ENCODE measurements at places on chromosomes 11 and 22. TPM values are rescaled to one million over a fixed set of nuclear protein-coding genes. Genes with fewer than 3 reads are reported as not detected.

- H3K36me3 ChIP-seq, result no peaks in the 10 kb centered on the region
- no peak overlapping the region for H3K27ac ChIP-seq
- no peak overlapping the region for H3K4me3 ChIP-seq
- no peak for DNase-seq
Measured at GRCh38 chr11:106424111-106424510, 346.6 kb downstream of the AASDHPPT start.

GRCh38 chr22:39240831-39241793 lies 3.7 kb downstream of the PDGFB start:
- peaks cover 8% of the 10 kb centered on the region for H3K27me3 ChIP-seq
- no peaks in the 10 kb centered on the region for H3K36me3 ChIP-seq
- H3K4me3 ChIP-seq, result peak overlapping the region; percentile 53
- H3K4me1 ChIP-seq, result peaks cover 55% of the 10 kb centered on the region
- peak; percentile 31 for DNase-seq
- H3K27ac ChIP-seq, result peak overlapping the region; percentile 52

- no peak overlapping the region for H3K27ac ChIP-seq
- H3K27me3 ChIP-seq, result no peaks in the 10 kb centered on the region
- H3K4me3 ChIP-seq, result no peak overlapping the region
- H3K36me3 ChIP-seq, result peaks cover 21% of the 10 kb centered on the region
- peaks cover 4% of the 10 kb centered on the region for H3K4me1 ChIP-seq
Measured at GRCh38 chr22:24322522-24322921, 51.9 kb downstream of the SPECC1L start.

- no peaks in the 10 kb centered on the region for H3K36me3 ChIP-seq
- no peaks in the 10 kb centered on the region for H3K4me1 ChIP-seq
- H3K4me3 ChIP-seq, result no peak overlapping the region
- no peak for DNase-seq
Measured at GRCh38 chr11:96960476-96960875, 570.7 kb downstream of the JRKL start.

DNA sequence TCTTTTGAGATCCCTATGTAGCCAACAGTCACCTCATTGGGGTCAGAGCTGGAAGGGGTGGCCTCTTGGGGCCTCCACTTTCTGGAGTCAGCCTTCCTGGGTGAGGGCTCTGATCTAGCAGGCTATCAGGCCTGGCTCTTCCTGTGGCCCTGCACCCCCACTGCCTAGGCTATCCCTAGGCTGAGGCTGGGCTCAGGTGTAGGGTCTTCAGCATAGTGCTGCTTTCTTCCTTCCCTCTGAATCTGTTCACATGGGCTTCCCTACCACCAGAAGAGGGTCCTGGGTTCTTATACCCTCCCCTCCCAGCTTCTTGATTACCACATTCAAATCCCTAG lies 456 bp upstream of the SPI1 start:
- no peaks in the 10 kb centered on the region for H3K36me3 ChIP-seq
- H3K27ac ChIP-seq, result no peak overlapping the region
- H3K4me3 ChIP-seq, result no peak overlapping the region
- no peak for DNase-seq

- H3K27ac ChIP-seq, result no peak overlapping the region
- no peak for DNase-seq
- no peak overlapping the region for H3K4me3 ChIP-seq
Measured at GRCh38 chr11:1868636-1869291, 15.9 kb downstream of the LSP1 start.

DNA sequence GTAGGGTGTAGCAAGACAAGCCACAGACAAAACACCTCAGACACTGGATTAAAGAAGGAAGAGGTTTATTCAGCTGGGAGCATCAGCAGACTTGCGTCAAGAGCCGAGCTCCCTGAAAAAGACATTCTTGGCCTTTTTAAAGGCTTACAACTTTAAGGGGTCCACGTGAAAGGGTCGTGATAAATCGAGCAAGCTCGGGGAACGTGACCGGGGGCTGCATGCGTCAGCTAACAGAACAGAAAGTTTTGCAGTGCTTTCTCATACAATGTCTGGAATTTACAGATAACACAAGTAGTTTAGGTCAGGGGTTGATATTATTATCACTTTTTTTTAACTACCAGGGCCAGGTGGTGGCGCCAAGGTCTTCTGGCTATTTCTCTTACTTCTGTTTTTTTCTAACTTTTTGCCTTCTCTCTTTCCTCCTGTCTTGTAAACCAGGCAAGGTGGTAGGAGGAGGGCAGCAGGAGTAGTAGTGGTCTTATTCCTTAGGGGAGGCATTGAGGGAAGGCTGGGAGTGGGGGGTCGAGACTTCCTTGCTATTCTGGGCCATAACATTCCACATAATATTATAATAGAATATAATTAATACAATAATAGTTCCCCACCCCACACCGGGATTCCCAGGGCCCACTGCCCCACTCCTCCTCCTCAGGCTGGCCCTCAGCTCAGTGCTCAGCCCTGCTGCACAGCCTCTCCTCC lies 587 bp upstream of the ALDH3B1 start:
- no peak overlapping the region for H3K27ac ChIP-seq
- no peaks in the 10 kb centered on the region for H3K27me3 ChIP-seq
- H3K36me3 ChIP-seq, result no peaks in the 10 kb centered on the region
- no peak overlapping the region for H3K4me3 ChIP-seq
- H3K4me1 ChIP-seq, result no peaks in the 10 kb centered on the region

- peaks cover 40% of the 10 kb centered on the region for H3K4me1 ChIP-seq
- peak; percentile 86 for DNase-seq
- H3K4me3 ChIP-seq, result no peak overlapping the region
- H3K27ac ChIP-seq, result peak overlapping the region; percentile 77
Measured at GRCh38 chr11:118608360-118609227, 1.2 kb downstream of the PHLDB1 start.

GRCh38 chr11:29937526-29937925 lies 79.3 kb downstream of the KCNA4 start:
- H3K27ac ChIP-seq, result no peak overlapping the region
- no peaks in the 10 kb centered on the region for H3K36me3 ChIP-seq
- no peak overlapping the region for H3K4me3 ChIP-seq

DNA sequence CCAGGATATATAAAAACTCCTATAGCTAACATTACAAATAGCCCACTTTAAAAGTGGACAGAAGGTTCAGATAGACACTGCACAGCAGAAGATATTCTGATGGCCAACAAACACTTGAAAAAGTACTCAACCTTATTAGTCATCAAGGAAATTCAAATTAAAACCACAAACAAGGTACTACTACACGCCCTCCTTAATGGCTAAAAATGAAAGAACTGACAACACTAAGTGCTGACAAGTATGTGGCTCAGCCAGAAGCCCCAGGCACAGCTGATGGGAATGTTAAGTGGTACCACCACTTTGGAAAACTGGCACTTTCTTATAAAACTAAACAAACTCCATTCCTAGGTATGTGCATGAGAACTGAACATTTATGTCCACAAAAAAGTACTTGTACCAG lies 320.1 kb downstream of the TBC1D22A start:
- H3K4me3 ChIP-seq, result no peak overlapping the region
- no peaks in the 10 kb centered on the region for H3K27me3 ChIP-seq
- no peaks in the 10 kb centered on the region for H3K36me3 ChIP-seq
- DNase-seq, result no peak
- no peaks in the 10 kb centered on the region for H3K4me1 ChIP-seq

GRCh38 chr11:132072858-132073211 lies 702.4 kb downstream of the NTM start:
- H3K36me3 ChIP-seq, result no peaks in the 10 kb centered on the region
- H3K4me3 ChIP-seq, result no peak overlapping the region
- DNase-seq, result no peak

DNA sequence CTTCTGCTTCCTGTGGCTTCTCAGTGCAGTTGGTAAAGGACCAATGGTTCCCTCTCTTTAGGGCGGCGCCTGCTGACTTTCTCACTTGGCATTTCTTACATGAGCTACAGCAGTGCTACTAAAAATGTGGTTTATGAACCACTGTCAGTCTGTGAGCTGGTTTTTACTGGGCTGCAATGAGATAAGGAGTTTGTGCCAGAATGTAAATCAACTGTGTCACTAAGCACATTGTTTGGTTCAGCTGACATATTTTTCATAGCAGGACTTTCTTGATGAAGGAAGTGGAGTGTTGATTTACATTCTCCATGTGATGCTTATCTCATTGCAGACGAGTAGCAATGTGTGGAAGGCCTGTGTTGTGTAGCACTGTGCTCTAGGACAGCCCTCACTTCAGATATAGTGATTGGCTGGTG lies 463.3 kb downstream of the SOX6 start:
- no peaks in the 10 kb centered on the region for H3K4me1 ChIP-seq
- H3K4me3 ChIP-seq, result no peak overlapping the region
- H3K27ac ChIP-seq, result no peak overlapping the region
- no peaks in the 10 kb centered on the region for H3K36me3 ChIP-seq
- no peaks in the 10 kb centered on the region for H3K27me3 ChIP-seq
- no peak for DNase-seq

DNA sequence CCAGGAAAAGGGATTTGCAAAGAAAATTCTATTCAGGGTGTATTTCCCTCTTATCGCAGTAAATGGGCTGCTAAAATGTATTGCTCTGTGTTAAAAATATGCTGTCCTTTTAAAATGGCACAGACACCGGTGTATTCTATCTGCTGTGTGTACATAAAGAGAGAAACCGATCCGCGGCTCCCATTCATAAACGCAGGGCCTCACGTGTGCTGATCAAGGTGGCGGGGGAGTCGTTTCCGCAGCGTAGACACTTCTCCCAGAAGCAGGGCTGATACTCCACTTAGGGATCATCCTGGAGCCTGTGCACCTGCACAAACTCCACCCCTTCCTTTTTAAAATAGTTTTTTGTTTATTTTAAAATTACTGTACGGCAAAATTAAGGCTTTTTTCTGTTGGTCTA lies 26.1 kb upstream of the IGSF9B start:
- no peak overlapping the region for H3K27ac ChIP-seq
- no peak overlapping the region for H3K4me3 ChIP-seq
- H3K4me1 ChIP-seq, result no peaks in the 10 kb centered on the region
- no peaks in the 10 kb centered on the region for H3K27me3 ChIP-seq

GRCh38 chr11:57356268-57356667 lies 18.1 kb downstream of the P2RX3 start:
- H3K4me1 ChIP-seq, result no peaks in the 10 kb centered on the region
- H3K36me3 ChIP-seq, result no peaks in the 10 kb centered on the region
- no peak overlapping the region for H3K27ac ChIP-seq
- H3K27me3 ChIP-seq, result peaks cover 2% of the 10 kb centered on the region

GRCh38 chr11:10908215-10908951 lies 50.5 kb upstream of the ZBED5 start:
- H3K36me3 ChIP-seq, result no peaks in the 10 kb centered on the region
- no peak for DNase-seq

DNA sequence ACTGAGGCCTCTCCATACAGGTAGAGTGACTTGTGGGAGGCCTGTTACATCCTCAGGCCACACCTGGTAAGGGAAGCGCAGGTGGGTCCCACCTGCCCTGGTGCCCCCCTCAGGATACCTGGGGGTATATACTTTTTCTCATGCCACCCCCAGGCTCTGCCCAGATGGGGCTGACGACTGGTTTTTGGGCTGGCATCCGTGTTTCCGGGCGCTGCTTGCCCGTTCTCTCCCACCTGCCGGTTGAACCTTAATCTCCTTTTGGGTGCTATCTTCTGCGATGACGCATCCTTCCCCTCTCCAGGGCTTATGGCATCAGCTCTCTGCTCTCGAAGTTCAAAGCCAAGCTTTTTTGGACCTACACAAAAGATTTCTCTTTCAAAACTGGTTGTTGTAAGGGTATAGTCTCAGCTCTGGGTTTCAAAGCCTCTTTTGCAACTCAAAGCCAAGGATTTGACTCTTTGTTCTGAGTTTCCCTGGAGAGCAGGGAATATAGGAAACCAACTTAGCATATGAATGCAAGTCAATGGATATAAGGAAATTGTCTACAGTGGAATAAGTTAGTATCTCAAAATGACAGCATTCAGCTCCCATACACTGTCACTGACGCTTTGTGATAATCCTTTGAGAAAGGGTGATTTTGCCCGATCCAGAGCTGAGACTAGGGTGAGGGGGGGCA lies 8.6 kb upstream of the LRRC10B start:
- no peak overlapping the region for H3K27ac ChIP-seq
- no peak for DNase-seq
- no peaks in the 10 kb centered on the region for H3K27me3 ChIP-seq
- H3K4me1 ChIP-seq, result no peaks in the 10 kb centered on the region
- H3K4me3 ChIP-seq, result no peak overlapping the region
- H3K36me3 ChIP-seq, result no peaks in the 10 kb centered on the region

- H3K36me3 ChIP-seq, result peaks cover 70% of the 10 kb centered on the region
- DNase-seq, result no peak
- no peaks in the 10 kb centered on the region for H3K27me3 ChIP-seq
- H3K4me3 ChIP-seq, result no peak overlapping the region
Measured at GRCh38 chr11:10488121-10488933, 33.3 kb downstream of the AMPD3 start.

GRCh38 chr11:19910931-19911330 lies 198.3 kb downstream of the NAV2 start:
- no peak overlapping the region for H3K4me3 ChIP-seq
- H3K27ac ChIP-seq, result no peak overlapping the region
- DNase-seq, result no peak
- H3K36me3 ChIP-seq, result no peaks in the 10 kb centered on the region
- no peaks in the 10 kb centered on the region for H3K27me3 ChIP-seq

DNA sequence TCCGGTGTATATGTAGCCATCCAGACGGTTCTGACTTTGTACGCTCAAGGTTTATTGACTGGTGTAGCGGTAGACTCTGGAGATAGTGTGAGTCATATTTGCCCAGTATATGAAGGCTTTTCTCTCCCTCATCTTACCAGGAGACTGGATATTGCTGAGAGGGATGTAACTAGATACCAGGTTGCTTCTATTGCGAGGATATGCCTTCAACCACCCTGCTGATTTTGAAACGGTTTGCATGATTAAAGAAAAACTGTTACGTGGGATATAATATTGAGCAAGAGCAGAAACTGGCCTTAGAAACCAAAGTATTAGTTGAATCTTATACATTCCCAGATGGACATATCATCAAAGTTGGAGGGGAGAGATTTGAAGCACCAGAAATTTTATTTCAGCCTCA lies 84.3 kb downstream of the GGT1 start:
- DNase-seq, result no peak
- H3K27me3 ChIP-seq, result peaks cover 14% of the 10 kb centered on the region
- H3K4me1 ChIP-seq, result no peaks in the 10 kb centered on the region
- H3K4me3 ChIP-seq, result no peak overlapping the region
- H3K27ac ChIP-seq, result no peak overlapping the region
- H3K36me3 ChIP-seq, result no peaks in the 10 kb centered on the region

The FGF19 gene
- not detected for total RNA-seq

The KLHL35 gene
- total RNA-seq, result 0.47 TPM

The TEX12 gene
- total RNA-seq, result 0.67 TPM

The DGCR6 gene
- total RNA-seq, result 6.5 TPM

The CEND1 gene
- not detected for total RNA-seq

The RIMBP3B gene
- total RNA-seq, result not detected

The PKDREJ gene
- total RNA-seq, result not detected

The BTBD18 gene
- not detected for total RNA-seq

The CFAP300 gene
- not detected for total RNA-seq

The RAB39A gene
- not detected for total RNA-seq

The CRYBA4 gene
- total RNA-seq, result not detected

The ACO2 gene
- total RNA-seq, result 87.5 TPM

The C11orf65 gene
- 0.37 TPM for total RNA-seq

The RFPL3 gene
- not detected for total RNA-seq
